Activated CD4-positive, CD25-positive, alpha-beta regulatory T cell treated with anti-CD3 and anti-CD28 coated beads, Interleukin-2, amount 50 U/mL, for 16 hours (primary cell): ENCODE measurements at places on chromosomes 1 and 21.

GRCh38 chr1:76066394-76066793 is 8.2 kb upstream of the ST6GALNAC3 start:
- DNase-seq, result no peak

- no peak for DNase-seq
Observed at GRCh38 chr1:36796106-36796590, 238.2 kb downstream of the GRIK3 start.

GRCh38 chr1:38044221-38045215 is 2.1 kb downstream of the POU3F1 start:
- no peak for DNase-seq

- no peak for DNase-seq
Observed at GRCh38 chr1:100597061-100597741, 59.3 kb downstream of the GPR88 start.

- no peak for DNase-seq
Observed at GRCh38 chr1:55057956-55058298, 18.6 kb downstream of the PCSK9 start.

GRCh38 chr21:30072496-30072895 is 94.1 kb downstream of the CLDN17 start:
- no peak for DNase-seq

DNA sequence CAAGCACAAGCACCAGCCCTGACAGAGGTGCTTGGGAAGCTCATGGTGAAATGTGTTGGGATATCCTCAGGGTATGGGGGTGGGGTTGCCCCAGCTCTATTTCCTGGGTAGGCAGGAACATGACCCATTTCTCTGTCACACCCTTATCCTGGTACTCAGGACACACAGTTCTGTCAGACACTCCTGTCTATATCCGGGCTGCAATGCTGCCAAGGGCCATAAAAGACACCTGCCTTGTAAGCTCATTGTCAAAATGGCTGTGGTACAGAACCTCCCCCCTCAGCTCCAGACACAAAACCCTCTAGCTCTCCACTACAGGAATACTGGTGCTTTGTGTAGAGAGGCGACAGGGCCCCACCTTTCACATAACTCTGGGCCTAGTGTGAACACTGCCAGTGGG is 636.7 kb downstream of the PLA2G4A start:
- no peak for DNase-seq

DNA sequence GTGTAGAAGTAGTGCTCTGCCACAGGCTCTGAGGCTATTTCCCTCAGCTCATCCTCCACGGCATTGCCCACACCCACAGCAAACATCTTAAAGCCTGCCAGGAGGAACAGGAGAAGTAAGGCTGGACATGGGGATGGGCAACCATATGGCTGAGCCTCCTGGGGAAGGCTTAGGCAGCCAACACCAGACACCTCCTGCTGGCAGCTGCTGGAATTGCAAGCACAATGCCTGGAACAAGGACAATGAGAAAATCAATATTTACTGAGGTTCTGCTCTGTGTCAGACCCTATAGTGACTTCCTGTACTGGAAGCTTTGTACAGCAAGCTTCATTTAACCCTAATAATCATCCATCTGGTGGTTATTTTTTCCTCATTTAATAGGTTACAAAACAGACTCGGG is 8.2 kb downstream of the MATN1 start:
- no peak for DNase-seq

GRCh38 chr1:185400052-185400451 is 83.0 kb upstream of the IVNS1ABP start:
- DNase-seq, result no peak

GRCh38 chr21:38930066-38930465 is 124.3 kb downstream of the ETS2 start:
- DNase-seq, result no peak

DNA sequence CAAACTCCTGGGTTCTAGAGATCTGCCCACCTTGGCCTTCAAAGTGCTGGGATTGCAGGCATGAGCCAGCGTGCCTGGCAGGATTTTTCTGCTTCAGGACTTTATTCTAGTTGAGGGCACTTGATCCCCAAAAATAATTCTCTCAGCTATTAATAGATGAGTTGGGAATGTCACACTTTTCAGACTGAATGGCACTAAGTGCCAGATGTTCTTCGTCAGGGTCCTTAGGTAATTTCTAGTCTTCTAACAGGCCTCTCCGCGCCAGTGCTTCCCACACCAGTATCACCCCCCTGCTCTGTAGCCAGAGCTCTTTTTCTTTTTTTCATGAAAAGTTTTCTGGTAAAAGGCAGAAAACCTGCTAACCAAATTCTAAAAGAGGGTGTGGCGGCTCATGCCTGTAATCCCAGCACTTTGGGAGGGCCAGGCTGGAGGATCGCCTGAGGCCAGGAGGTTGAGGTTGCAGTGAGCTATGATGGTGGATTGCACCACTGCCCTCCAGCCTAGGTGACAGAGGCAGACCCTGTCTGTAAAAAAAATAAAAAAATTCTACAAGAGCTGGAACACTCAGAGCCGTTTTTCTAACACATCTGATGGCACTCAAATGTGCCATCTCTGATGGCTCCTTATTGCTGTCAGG is 6.1 kb upstream of the SARS1 start:
- no peak for DNase-seq

- DNase-seq, result no peak
Observed at GRCh38 chr1:92192246-92192645, 25.5 kb upstream of the C1orf146 start.

- DNase-seq, result no peak
Observed at GRCh38 chr1:16155537-16156410, at the start of gene EPHA2. Gene EPHA2, minus strand, starts transcription at chr1:16156069. Its CDS starts 137 bp downstream, at chr1:16155932.

DNA sequence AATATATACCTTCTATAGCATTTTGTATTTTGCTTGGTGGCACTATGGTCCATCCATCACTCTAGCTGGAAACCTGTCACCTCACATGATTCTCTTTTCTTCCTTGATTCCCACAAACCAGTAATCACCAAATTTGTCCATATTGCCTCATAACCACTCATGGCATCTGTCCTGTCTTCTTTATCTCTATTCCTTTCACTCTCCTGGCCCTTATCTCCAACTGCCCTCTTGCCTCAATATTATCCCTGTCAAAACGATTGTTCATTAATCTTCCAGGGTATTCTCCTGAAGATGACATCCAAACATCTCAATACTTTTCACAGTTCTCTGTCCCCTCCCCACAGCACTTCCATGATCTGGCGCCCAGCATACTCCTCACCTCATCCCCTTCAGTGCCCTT is 46.1 kb downstream of the WDR64 start:
- no peak for DNase-seq

DNA sequence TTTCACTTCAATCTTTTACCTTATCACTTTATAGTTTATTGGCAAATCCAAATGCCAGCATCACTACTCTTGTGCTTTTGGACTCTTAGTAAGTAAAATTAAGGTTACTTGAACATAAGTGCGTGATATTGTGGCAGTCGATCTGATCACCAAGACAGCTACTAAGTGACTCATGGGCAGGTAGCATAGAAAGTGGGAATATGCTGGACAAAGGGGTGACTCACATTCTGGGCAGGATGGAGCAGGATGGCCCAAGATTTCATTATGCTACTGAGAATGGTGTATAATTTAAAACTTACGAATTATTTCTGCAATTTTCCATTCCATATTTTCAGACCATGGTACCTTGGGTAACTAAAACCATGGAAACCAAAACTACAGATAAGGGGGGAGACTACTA is 120.2 kb downstream of the ROR1 start:
- DNase-seq, result no peak

DNA sequence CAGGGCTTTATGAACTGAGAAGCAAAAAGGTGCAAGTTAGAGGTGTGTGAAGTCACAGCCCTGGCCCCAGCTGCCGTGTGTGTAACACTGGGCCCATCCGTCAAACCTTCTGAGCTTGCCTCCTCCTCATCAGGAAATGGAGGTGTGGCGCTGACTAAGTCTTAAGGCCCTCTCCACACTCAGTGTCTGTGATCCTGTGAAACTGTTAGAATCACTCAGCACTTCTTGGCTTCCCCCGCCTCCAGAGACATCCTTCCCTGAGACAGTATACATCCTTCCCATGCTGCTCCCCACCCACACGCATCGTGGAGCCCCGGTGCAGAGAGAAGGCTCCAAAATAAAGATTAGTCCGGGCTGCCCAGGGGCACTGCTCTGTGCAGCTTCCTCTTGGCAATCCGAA is 33.3 kb downstream of the LRP8 start:
- DNase-seq, result peak; percentile 31

DNA sequence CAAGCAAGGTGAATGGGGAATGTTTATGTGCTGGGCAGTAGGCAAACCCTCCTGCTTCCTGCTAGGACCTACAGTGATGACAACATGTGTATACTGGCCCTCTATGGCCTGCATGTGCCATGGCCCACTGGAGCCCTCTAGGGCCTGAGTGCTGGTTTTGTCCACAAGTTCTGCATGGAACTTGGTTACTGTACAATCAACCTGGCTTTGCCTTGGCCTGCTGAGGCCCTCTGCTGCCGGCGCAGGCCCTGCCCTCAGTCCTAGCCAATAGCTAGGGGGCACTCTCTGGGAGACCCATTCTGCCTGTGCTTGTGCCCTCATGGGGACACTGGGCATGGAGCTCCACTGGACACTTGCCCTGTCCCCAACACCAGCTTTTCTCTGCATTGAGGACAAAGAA is 138.6 kb upstream of the NGF start:
- DNase-seq, result no peak
